PC-9 (cell line): ENCODE measurements at places on chromosomes 12 and 14.

DNA sequence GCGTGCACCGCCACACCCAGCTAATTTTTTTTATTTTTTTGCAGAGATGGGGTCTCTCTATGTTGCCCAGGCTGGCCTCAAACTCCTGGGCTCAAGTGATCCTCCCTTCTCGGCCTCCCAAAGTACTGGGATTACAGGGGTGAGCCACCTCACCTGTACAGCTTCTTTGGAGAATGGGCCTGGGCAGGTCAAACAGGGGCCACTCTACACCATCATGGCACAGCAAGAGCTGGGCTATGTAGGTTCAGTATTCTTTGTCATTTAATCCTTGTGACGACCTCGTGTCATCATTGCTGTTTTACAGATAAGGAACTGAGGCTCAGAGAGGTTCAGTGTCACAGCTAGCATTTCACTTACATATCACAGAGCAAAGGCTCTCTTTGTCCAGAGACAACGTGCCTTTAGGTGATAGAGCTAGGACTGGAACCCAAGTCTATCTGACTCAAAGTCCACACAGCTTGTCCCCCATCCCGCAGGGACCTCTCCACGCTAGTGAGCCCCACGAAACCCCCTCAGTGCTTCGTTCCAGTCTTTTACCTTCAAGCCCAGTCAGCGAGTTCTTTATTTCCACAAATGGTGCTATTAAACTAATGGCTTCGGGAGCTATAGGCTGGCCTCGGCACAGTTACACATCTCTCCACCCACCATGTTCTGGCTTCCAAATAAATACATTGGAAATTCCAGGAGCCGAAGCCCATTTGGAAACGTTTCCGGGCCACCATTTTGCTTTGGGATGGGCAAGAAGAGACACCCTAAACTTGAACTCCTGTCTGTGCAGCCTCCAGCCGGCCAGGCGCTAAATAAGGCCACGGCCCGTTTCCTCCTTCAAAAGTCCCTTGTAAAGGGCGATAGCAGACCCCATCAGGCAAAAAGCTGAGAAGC, 660 bp upstream of the MAP1LC3B2 start:
- H3K27me3 ChIP-seq: no peaks in the 10 kb centered on the region
- H3K36me3 ChIP-seq: no peaks in the 10 kb centered on the region
- peak overlapping the region; percentile 87 for H3K27ac ChIP-seq
- no peak for DNase-seq
- no peak overlapping the region for H3K4me3 ChIP-seq
- H3K4me1 ChIP-seq: peaks cover 23% of the 10 kb centered on the region

DNA sequence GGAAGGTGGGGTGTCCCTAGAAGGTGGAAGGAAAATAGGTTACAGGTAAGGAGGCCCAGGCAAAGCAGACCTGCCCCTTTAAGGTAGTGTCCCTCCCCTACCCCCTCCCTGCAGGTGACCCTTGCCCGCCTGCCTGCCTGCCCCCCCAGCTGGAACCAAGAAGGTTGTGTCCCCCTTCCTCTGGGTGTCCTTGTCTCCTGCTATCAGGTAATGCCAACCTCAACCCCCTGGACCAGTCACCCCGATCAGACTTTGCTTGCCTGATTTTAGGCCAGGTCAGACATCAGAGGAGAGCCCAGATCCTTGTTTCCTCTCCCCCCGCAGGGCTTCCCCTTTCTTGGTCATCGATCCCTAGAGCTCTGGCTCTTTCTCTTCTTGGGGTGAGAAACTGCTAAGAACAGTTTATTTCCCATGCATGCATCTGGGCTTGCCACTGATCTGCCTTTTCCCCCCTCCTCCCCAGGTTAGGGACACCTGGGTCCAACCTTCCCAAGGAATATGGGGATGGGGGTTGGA, at the start of gene SLC39A5:
Gene SLC39A5, plus strand, starts transcription at position 136 of the 516 bp plus-strand sequence. CDS start 1,224 bp downstream, outside the sequence.
- H3K27ac ChIP-seq: no peak within 1 kb of the TSS
- no peaks in the 10 kb centered on the region for H3K27me3 ChIP-seq

DNA sequence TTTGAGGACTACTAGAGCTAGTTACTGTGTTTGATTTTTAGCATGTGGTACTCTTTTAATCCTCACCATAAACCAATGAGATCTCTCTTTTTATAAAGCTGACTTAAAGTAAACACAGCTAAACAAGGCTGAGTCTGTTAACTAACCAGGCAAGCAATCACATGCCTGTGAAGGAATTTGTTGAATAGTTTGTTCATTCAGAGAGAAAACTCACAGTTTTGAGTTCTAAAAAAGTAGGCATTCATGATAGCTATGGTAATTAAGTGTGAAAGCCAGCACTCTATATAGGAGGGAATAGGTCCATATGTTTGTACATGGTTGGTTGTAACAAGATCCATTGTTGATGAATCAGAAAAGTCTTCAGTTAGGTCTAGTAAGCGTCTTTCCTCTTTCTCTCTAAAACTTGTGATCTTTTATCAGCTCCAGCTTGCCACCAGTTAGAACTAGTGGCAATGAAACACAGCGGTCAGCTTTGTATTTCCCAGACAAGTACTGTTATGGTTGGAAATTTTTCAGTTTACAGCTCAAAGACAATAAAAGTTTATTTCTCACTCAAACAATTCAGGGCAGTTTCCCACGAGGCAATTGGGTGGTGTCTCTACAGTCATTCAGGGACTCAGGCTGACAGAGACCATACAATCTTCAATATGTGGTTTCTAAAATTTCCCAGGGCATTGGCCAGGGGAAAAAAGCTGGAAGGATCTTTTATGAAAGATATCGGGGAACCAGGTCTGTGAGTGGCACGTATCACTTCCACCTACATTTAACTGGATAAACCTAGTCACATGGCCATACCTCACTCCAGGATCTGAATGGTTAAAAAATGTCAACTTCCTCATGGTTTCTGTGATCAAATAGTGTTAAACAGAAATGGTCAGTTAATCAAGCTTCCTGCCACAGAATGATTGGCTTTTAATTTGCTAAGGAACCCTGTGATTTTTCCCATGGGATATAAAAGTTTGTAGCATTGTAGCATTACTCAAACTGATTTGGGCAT, 203.1 kb downstream of the KIF21A start:
- H3K27ac ChIP-seq: no peak overlapping the region
- no peak overlapping the region for H3K4me3 ChIP-seq
- H3K36me3 ChIP-seq: no peaks in the 10 kb centered on the region
- no peaks in the 10 kb centered on the region for H3K27me3 ChIP-seq
- no peak for DNase-seq

DNA sequence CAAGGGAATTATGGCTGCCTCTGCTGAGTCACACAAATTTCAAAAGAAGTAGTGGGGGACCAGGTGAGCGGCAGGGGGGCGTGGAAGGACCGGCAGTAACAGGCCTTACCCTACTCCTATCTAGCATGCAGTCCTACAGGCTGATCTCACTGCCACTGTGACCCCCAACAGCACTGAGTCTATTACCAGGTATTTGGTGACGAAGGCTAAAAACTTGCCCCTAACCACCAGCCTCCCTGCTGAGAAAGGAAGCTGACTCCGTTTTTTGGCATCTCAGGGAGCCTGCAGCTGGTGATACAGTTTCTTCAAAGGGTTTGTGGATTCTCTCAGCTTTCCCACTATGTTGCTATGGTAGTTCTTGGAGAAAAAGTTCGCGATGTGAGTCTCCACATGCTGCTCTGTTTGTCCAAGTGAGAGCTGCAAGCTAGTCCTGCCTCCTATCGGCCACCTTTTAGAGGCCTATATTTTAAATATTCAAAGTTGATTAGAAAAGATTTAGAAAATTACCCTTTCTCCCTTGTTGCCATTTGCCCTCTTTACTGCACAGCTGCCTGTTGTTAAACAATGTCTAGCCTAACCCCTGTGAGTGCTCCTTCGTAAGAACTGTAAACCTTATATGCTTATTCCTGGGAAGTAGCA, 57.1 kb upstream of the SLCO1B1 start:
- H3K36me3 ChIP-seq: no peaks in the 10 kb centered on the region
- no peak overlapping the region for H3K4me3 ChIP-seq
- H3K27ac ChIP-seq: peak overlapping the region; percentile 86
- H3K27me3 ChIP-seq: no peaks in the 10 kb centered on the region
- DNase-seq: peak; percentile 67

- H3K4me1 ChIP-seq: no peaks in the 10 kb centered on the region
- no peak overlapping the region for H3K4me3 ChIP-seq
- no peak overlapping the region for H3K27ac ChIP-seq
- no peaks in the 10 kb centered on the region for H3K36me3 ChIP-seq
- no peak for DNase-seq
Observed at GRCh38 chr12:71967211-71967610, 28.6 kb downstream of the TPH2 start.

GRCh38 chr14:100568164-100568997, 18.8 kb downstream of the BEGAIN start:
- peaks cover 16% of the 10 kb centered on the region; the same call in 1 of the 2 replicates for H3K27me3 ChIP-seq
- H3K36me3 ChIP-seq: no peaks in the 10 kb centered on the region
- no peak overlapping the region for H3K27ac ChIP-seq
- no peak overlapping the region for H3K4me3 ChIP-seq

GRCh38 chr14:93674343-93674742, 113.9 kb downstream of the PRIMA1 start:
- peaks cover 20% of the 10 kb centered on the region; the same call in 1 of the 2 replicates for H3K27me3 ChIP-seq
- no peak overlapping the region for H3K27ac ChIP-seq
- H3K4me3 ChIP-seq: no peak overlapping the region
- DNase-seq: no peak

GRCh38 chr12:66361703-66362102, 59.4 kb downstream of the HELB start:
- H3K4me1 ChIP-seq: no peaks in the 10 kb centered on the region
- no peaks in the 10 kb centered on the region for H3K36me3 ChIP-seq
- DNase-seq: no peak
- no peak overlapping the region for H3K4me3 ChIP-seq
- no peak overlapping the region for H3K27ac ChIP-seq

DNA sequence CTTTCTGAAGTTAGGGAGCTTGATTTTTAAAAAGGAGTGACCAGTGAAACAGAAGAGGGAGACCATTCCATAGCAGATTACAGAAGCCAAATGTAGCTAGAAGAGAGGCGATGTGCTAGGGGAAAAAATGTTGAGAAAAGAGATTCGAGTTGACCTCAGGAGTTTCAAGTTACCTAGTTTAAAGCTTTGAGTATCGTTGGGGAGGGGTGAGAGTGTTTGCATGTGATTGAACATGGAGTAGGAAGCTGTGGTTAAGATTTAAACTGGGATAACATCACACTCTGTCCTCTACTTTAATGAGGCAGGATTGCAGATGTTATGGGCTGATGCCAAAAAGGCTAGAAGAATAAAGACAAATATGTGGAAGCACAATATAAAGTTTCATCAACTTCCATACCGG, 3.7 kb downstream of the LETMD1 start:
- DNase-seq: no peak
- H3K27me3 ChIP-seq: no peaks in the 10 kb centered on the region
- H3K4me1 ChIP-seq: peaks cover 17% of the 10 kb centered on the region
- H3K4me3 ChIP-seq: no peak overlapping the region
- H3K36me3 ChIP-seq: peaks cover 24% of the 10 kb centered on the region

DNA sequence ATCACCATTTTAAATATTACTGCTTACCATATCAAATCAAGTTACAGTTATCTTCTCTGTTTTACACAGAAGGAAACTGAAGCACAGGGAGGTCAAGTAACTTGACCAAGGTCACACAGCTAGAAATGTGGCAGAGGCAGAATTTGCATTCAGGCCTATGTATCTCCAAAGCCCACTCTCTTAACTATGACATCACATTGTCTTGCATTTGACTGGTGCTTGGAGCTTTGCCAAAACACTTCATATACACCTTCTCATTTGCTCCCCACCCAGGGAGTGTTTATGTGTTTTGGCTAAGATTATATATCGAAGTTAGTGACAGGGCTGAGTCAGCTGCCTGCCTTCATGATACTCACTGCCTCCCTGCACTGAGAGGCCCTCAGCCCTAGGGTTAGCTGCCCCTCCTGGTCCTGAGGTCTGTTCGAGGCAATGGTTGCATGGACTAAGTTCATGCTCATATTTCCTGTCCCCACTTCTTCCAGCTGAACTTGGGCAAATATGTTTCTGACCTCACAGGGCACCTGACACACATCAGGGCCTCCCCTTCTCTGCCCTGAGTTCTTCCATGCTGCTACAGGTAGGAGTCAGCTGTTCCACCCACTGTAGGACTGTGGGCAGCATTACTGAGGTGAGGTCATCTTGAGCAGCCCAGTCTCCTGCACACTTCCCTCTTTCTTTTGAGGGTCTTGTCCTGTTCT, 1.8 kb downstream of the GALNT6 start:
- H3K4me3 ChIP-seq: no peak overlapping the region
- H3K4me1 ChIP-seq: peaks cover 79% of the 10 kb centered on the region
- no peaks in the 10 kb centered on the region for H3K27me3 ChIP-seq
- peaks cover 4% of the 10 kb centered on the region; the same call in 1 of the 2 replicates for H3K36me3 ChIP-seq

- H3K27me3 ChIP-seq: no peaks in the 10 kb centered on the region
- no peak for DNase-seq
- H3K4me1 ChIP-seq: no peaks in the 10 kb centered on the region
- H3K36me3 ChIP-seq: no peaks in the 10 kb centered on the region
Observed at GRCh38 chr12:24414480-24414879, 465.0 kb upstream of the SOX5 start.

GRCh38 chr14:66459603-66460002, 26.6 kb upstream of the CCDC196 start:
- H3K27ac ChIP-seq: no peak overlapping the region
- no peaks in the 10 kb centered on the region for H3K36me3 ChIP-seq
- H3K4me1 ChIP-seq: no peaks in the 10 kb centered on the region
- H3K4me3 ChIP-seq: no peak overlapping the region
- DNase-seq: no peak

DNA sequence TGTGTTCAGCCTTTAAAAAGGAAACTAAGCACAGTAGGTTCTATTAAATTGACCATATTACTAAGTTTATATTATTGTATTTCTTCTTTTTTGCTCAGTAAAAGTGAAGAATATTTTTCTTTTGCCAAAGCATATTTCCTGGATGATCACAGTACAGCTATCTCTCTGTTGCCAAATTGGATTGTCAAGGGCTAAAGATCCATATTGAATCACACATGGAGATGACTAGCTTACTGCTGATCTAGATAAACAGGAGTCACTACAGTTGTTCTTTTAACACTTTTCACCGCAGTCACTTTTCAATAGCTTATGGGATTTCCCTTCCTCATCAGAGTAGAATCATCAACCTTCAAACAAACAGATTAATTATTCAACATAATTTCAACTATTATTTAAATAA, 78.6 kb downstream of the LRRC9 start:
- H3K27me3 ChIP-seq: no peaks in the 10 kb centered on the region
- no peaks in the 10 kb centered on the region for H3K4me1 ChIP-seq
- no peak overlapping the region for H3K27ac ChIP-seq
- H3K36me3 ChIP-seq: no peaks in the 10 kb centered on the region
- no peak overlapping the region for H3K4me3 ChIP-seq
- DNase-seq: no peak
